ENCODE measurements at places on chromosomes 2 and 18. TPM values are rescaled to one million over a fixed set of nuclear protein-coding genes. Genes with fewer than 3 reads are reported as not detected.
A peak's percentile ranks its signal among the peaks of the same experiment; 100 is the strongest.

ANTXR1 gene
- 36.1 TPM for total RNA-seq

GRCh38 chr2:151670846-151671597, 63.3 kb downstream of the NEB start:
- DNase-seq = no peak

- no peak for DNase-seq
Observed at GRCh38 chr18:13618760-13619438, 107.5 kb downstream of the FAM210A start.

- DNase-seq = no peak
Observed at GRCh38 chr18:5619376-5619775, 75.6 kb upstream of the EPB41L3 start.

GRCh38 chr2:205574001-205574400, 108.3 kb upstream of the NRP2 start:
- no peak for DNase-seq

DNA sequence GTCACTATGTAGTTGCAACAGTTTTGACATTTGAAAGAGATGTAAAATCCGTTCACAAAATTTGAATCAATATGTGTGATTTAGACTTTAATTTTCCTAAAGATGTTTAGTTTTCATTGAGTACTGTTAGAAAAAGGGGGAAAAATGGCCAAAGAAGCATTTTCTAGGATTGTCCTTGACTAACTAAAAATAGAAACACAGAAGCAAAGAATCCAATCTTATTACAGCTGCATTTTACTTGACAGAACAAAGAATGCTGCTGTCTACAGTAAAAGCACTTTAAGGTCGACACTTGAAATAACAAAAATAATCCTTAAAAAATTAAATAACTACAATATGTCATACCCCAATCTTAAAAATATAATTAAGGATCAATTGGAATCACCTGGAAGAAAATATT, 48.9 kb downstream of the FRZB start:
- no peak for DNase-seq

- no peak for DNase-seq
Observed at GRCh38 chr2:205270689-205271088, 411.6 kb upstream of the NRP2 start.

DNA sequence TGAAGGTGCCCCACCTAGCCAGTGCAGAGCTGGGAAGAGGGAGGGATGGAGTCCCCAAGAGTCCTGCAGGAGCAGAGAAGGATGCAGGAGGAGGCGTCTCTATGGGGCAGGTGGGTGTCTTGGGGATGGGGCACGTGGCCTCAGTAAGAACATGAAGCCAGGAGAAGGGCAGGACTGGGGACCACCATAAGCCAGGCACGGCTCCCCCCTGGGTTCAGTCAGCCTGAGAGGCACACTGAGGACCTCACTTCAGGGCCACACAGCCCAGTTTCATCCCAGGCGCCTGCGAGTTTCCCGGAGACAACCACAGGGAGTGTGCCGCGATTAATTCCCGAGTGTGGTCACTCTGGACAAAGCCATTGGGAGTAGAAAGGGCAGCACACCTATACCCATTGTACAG, 120.3 kb downstream of the GYPC start:
- DNase-seq = no peak

DNA sequence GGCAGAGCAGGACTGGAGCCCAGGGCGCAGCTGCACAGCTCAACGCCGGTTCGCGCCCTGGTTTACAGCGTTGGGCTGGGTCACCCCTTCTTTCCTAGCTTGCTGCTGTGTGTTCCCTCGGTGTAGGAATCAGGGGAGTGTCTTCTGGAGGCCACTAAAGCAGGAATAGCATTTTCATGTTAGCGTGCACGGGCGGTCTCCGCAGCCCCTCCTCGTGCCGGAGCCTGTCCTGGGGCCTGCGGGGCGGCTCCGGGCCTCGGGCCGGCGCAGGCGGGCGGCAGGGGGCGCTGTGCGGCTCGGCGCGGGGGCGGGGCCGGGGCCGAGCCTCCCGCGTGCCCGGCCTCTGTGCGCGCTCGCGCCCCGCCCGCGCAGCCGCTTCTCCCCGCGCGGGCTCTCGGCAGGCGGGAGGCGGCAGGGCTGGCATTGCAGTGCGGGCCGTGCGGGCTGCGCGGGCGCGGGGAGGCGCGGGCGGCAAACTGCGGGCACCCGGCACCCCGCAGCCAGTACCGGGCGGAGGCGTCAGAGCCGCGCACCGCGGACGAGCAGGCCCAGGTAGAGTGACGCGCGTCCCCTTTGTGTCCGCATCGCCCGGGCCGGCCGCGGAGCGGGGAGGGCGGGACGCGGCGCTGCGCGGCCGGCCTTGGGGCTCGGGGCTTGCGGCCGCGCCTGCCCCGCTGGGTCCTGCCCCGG, at the start of gene RNF144A:
Gene RNF144A, plus strand, starts transcription at position 342 of the 690 bp plus-strand sequence. CDS start 79,515 bp downstream, outside the sequence.
- no peak for DNase-seq

RNF103 gene
- total RNA-seq = 25.4 TPM

DNA sequence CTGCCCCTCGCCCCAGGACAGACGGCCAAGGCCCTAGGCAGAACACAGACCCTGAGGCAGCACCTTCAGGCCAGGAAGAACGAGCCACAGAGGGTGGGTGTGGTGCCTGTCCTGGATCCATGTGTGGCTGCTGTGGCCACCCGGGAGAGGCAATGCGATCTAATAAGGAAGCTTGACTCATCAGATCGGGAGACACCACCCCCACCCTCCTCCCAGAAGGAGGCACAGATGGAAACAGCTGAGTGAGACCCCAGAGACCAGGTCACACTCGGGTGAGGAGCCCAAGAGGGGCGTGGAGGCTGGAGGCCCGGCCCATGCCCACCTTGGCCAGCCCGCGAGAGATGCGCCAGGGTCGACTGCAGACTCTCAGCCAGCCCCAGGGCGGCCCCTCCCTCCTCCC, 20.3 kb downstream of the KCNG2 start:
- no peak for DNase-seq

GRCh38 chr2:5520463-5520972, 171.7 kb upstream of the SOX11 start:
- no peak for DNase-seq

NPHP1 gene
- total RNA-seq = 12.2 TPM

C2orf76 gene
- 12.7 TPM for total RNA-seq

WDPCP gene
- 15.5 TPM for total RNA-seq

ARHGAP15 gene
- not detected for total RNA-seq

GRCh38 chr2:120132691-120133090, 90.5 kb downstream of the TMEM185B start:
- DNase-seq = no peak

C2orf72 gene
- total RNA-seq = not detected

GRCh38 chr2:229971298-229971790, 49.0 kb downstream of the FBXO36 start:
- DNase-seq = no peak

GALNT5 gene
- total RNA-seq = 1.9 TPM

DNA sequence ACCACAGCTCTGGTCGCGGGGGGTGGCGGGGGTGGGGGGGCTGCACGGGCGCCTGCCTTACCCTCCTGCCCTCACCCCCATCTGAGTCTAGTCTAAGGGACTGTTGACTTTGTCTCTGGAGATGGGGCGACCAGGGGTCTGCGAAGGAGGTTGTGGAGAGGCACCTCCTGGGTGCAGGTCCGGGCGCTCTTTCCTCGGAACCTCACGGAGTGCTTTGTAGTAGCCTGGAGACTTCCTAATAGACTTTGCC, 141.3 kb downstream of the MEIS1 start:
- DNase-seq = no peak

- DNase-seq = no peak
Observed at GRCh38 chr2:21331625-21332370, 208.0 kb downstream of the TDRD15 start.

DNA sequence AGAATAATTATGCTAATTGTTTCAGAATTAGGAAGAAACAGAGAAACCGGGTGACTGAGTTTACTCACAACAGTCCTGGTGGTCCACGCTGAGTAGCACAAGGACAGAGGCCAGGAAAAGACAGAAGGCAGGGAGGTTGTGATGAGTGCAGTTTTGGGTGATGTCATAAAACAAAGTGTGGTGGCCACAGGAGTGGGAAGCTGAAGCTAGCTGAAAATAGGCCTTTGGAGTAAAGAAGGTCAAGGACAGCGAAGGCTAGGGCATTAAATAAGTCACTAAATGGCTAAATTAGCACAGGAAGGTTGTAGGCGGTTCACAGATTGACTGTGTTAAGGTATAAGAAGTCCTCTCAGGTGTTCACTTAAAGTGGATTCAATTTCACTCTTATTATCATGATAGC, 120.9 kb upstream of the TTN start:
- no peak for DNase-seq

- DNase-seq = peak; percentile 82
Observed at GRCh38 chr2:160646684-160647444, 153.3 kb upstream of the RBMS1 start.

GRCh38 chr2:64627860-64628841, 25.6 kb downstream of the SERTAD2 start:
- no peak for DNase-seq

HOXD13 gene
- not detected for total RNA-seq

DNA sequence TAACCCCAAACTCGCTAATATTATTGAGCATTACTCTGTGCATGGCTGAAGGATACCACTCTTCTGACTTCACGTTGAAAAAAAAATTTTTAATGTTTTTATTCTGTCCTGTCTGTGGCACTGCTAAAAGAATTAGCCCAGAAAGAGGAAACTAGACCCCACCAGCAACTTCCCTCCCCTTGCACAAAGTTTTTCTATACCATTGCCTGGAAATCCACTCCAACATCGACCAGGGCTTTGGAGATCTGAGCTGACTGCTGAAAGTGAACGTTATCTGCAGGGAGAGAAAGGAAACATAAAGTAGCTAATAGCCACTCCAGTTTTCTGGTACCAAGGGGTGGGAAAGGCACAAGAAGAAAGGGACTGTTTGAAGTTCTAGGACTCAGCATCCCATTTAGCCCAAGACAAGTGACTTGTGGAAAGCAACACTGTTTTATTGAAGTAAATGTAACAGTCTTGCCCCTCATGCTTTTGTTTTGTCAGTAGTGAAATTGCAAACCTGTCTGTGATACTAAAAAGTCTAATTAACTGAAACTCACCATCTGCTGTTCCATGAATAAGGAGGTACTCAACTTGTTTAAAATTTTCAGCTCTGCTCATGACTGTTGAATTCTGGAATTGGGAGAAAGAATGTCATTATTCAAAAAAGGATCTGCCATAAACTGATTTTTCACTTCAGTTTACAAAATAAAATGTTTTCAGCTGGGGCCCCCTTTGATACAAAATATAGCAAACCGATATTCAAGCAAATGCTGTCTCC, 79.1 kb downstream of the DPP4 start:
- no peak for DNase-seq

GRCh38 chr2:113174376-113174750, 592 bp downstream of the PSD4 start:
- no peak for DNase-seq

- no peak for DNase-seq
Observed at GRCh38 chr2:11947956-11948355, 201.5 kb downstream of the LPIN1 start.

- DNase-seq = no peak
Observed at GRCh38 chr2:45691171-45691999, 39.9 kb downstream of the PRKCE start.

DNA sequence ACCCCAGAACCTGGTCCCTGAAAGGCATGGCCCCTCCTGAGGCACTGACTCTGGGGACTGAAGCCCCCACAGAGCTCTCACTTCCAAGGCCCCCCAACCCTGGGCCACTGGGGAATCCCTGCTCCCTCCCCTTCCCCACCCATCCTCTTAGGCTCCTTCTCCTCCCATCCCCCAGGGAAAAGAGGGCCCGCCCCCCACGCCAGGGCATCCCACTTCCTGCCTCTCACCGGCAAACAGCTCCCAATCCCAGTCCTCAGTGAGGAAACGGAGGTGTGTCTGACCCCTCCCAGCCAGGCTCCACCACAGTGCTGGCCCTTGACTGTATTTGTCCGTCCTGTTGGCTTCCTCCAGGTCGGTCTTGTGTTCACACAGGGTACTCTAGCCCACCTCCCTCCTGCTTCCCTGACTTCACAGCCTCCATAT, 35.0 kb upstream of the PTMA start:
- peak; percentile 74 for DNase-seq

EVA1A gene
- total RNA-seq = 10.8 TPM

EDAR gene
- total RNA-seq = not detected

- no peak for DNase-seq
Observed at GRCh38 chr2:218980735-218981389, 4.1 kb downstream of the FEV start.

DNA sequence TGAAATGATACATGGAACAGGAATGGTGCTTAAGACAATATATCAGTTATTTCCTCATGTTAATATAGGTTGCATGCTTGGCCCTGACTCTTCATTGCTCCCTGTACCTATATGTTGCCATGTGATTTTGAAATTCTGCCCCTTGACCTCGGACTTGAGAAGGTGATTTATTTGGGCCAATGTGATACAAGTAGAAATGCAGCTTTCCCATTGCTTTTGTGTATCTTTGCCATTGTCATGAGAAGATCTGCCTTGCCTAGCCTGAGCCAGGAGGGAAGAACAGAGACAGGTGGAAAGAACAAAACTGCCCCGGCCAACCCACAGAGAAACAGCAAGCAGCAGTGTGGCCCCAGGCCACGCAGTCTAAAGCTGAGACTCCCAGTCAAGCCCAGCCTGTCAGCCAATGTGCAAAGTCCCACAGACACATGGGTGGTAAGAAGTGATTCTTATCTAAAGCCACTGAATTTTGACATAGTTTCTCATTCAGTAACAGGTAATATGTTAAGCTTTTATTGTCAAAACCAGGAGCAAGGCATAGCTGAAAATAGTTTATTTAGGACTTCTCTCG, 245.7 kb upstream of the RND3 start:
- no peak for DNase-seq

GRCh38 chr18:37613253-37613565, 47.6 kb upstream of the CELF4 start:
- no peak for DNase-seq

DNA sequence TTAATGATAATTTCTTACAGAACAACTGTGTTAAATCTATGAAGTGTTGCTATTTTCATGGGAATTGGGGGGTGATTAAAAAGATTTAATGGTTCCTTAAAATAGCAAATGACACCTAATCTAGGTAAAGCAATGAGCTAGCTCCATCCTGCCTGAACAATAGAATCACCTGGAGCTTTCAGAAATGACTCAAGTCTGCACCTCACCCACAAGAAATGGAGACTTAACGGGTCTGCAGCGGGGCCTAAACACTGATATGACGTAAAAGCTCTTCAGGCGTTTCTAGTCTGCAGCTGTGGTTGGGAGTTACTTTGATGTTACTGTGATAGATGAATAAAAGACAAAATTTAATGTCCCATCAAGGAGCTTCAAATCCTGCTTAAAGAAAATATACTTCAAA, 328.2 kb downstream of the RND3 start:
- DNase-seq = no peak

DNA sequence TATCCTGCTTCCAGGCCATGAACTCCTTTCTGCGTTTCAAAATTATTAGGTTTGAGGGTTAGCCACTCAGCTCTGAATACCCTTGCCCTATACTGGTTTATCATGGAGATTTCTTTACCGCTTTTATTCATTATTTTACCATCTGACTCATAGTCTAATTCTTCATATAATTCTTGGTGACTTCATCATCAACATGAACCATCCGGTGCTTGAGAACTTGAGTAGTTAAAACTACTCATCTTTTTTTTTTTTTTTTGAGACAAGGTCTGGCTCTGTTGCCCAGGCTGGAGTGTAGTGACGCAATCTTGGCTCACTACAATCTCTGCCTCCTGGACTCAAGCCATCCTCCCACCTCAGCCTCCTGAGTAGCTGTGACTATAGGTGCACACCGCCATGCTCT, 94.2 kb upstream of the LHCGR start:
- peak; percentile 15 for DNase-seq

GAL3ST2 gene
- total RNA-seq = 3.9 TPM

GRCh38 chr2:128329607-128330006, 10.9 kb upstream of the HS6ST1 start:
- DNase-seq = no peak

DTNA gene
- total RNA-seq = not detected
